AG09319 (cell line): ENCODE measurements at places on chromosomes 7 and 10.

- no peak for DNase-seq
These were observed 913.5 kb upstream of the GHITM start for GRCh38 chr10:83225781-83226180.

GRCh38 chr10:123563994-123564393 is 102.2 kb upstream of the GPR26 start:
- no peak for DNase-seq

GRCh38 chr7:2209146-2209960 is 23.4 kb downstream of the MAD1L1 start:
- peak; percentile 45 for DNase-seq

DNA sequence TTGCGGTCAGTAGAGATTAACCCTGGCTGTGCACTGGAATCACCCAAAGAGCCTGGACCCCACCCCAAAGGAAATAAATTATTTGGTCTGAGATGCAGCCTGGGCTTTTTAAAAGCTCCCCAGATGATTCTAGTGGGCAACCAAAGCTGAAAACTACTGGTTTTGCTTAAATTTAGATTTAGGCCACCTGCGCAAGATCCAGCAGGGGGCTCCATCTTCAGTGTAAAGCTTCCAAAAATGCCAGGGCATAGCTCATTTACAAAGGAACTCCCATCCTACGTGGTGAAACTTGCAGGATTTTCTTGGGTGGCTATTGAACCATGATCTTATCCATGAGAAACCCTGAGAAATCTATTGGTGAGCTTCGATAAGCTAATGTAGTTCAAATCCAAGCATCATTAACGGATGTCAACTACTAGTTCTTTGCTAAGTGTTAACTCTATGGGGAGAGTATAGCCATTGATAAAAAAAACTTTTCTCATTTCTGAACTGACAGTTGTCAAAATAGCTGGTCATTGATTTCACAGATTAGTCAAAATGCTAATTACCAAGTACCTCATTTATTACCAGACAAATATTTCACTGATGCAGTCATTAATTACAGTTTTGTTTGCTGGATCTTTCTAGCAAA is 315.3 kb downstream of the LHFPL3 start:
- no peak for DNase-seq

DNA sequence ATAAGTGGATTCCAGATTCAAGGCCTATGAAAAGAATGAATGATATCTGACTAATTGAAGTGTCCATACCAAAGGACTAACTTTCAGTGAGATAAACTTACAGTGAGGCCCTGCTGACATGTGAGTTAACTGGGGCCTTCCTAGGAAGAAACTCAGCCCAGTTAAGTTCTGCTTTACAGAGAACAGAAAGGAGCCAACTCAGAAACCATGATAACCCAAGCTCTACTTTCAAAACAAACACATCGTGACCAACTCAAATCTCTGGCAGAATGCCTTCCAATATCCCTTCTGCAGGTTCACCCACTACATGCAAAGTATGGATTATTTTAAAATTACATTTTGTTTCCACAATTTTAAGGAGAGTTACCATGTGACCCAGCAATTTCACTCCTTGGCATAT is 75.8 kb upstream of the MRLN start:
- no peak for DNase-seq

DNA sequence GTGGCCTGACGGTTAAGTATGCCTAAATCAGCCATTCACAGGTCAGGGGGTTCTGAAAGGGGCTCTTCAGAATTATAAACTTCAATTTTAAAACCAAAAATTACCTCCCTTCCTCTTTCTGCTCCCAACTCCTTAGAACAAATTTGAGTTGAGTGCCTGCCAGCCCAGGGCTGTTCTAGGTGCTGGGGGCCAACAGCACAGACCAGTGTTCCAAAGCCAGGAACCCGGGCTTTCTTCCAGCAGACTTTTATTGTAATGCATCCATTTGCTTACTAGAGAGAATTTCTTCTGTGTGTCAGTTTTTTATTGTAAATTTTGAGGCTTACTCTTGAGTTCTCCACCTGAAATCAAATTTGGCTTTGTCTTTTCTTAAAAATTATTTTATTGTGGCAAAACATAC is 238.5 kb downstream of the CACNB2 start:
- no peak for DNase-seq

DNA sequence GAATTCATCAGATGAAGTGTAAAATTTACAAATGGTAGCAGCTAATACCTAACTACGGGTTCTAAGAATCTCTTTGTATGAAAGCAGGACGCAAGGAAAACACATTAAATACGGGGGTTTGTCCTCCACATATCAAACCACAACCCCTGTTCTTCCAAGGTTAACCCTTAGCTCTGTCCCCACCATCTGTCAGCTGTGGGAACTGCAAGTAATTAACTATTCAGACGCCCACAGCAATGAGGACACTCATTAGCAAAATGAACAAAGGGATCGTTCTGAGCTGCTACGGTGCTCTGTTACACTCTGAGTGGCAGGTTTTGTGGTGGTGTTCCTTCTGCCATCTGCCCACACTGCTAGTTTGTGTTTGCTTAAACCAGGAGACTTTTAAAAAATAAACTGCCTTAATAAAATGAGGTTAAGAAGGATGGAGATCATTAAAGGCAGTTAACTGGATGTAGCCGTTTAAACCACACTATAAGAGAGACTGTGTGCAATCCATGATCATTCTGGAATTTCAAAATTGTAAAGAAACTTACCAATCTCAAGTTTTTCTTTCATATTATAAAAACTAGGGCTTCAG is 51.4 kb downstream of the C10orf67 start:
- no peak for DNase-seq

DNA sequence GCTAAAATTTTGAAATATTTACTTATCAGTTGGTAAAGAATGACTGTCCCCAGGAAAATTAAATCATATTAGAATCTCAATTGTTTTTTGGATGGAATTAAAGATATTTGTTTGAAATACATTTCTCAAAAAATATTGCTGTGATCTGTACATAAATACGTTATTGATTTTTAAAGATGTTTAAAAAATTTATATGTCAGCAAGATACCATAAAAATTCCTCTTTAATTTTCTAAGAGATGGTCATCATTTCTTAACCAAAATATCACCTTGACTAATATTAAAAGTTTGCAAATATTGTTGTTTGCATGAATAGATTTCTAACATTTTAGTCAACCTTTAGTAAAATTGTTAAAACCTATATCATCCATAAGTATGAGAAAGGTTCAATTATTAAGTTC is 147.4 kb upstream of the WNT16 start:
- no peak for DNase-seq

- DNase-seq = no peak
These were observed 43.1 kb upstream of the HSPB1 start for GRCh38 chr7:76259124-76260093.

DNA sequence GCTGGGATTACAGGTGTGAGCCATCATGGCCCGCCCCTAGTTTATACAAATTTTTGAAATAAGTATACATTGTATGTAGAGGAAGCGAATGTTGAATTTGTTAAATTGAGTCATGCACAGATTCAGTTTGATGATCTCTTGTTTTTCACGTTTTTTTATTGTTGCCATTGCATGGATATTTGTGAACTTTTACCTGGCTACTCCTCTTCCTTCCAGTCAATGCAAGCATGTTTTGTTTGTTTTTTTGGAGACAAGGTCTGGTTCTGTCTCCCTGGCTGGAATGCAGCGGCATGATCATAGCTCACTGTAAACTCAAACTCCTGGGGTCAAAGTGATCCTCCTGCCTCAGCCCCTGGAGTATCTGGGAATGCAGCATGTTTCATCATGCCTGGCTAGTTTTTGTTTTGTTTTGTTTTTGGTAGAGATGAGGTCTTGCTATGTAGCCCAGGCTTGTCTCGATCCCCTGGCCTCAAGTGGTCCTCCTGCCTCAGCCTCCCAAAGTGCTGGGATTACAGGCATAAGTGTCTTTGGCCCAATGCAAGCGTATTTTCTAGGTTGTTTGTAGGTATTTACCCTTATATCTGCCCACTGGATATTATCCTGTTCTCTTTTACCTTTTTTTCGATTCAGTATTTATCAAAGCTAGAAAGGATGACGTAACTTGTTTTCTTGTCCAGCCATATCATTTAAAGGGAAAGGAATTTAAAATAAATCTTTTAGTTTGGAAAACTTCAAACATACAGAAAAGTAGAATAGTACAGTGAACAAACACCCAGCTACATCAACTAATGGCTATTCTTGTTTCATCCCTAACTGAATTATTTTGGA is 11.0 kb downstream of the LCOR start:
- DNase-seq = no peak

GRCh38 chr7:83117466-83117865 is 45.2 kb downstream of the PCLO start:
- no peak for DNase-seq

DNA sequence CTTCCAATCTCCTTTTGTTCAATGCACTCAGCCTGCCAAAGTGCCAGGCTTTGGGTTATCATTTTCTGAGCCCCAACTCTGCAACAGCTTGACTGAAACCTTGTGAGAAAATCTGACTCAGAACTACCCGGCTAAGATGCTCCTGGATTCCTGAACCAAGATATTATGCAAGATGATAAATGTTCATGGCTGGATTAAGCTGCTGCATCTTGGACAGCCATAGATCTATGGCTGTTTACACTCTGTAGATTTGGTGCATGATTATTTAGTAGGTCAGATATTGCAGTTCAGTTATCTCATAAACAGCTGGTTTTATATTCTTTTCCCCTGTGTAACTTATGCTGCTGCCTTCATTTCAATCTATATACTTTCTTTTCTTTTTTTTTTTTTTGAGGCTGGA is 243.5 kb downstream of the GATA3 start:
- DNase-seq = no peak

- DNase-seq = no peak
These were observed 349.7 kb upstream of the MBL2 start for GRCh38 chr10:53122281-53122680.

- DNase-seq = no peak
These were observed 79.2 kb downstream of the ABCA13 start for GRCh38 chr7:48250441-48250951.
